ENCODE measurements at places on chromosomes 12 and 14. TPM values are rescaled to one million over a fixed set of nuclear protein-coding genes. Genes with fewer than 3 reads are reported as not detected.

- DNase-seq, result no peak
Measured at GRCh38 chr14:89849931-89850330, 104.6 kb downstream of the EFCAB11 start.

The OAS3 gene
- total RNA-seq, result 47.5 TPM

GRCh38 chr12:98515287-98516110, at the start of gene TMPO:
TSS of gene TMPO (plus strand) at chr12:98515590. CDS start at chr12:98515868, 278 bp downstream.
- peak; percentile 99 for DNase-seq

DNA sequence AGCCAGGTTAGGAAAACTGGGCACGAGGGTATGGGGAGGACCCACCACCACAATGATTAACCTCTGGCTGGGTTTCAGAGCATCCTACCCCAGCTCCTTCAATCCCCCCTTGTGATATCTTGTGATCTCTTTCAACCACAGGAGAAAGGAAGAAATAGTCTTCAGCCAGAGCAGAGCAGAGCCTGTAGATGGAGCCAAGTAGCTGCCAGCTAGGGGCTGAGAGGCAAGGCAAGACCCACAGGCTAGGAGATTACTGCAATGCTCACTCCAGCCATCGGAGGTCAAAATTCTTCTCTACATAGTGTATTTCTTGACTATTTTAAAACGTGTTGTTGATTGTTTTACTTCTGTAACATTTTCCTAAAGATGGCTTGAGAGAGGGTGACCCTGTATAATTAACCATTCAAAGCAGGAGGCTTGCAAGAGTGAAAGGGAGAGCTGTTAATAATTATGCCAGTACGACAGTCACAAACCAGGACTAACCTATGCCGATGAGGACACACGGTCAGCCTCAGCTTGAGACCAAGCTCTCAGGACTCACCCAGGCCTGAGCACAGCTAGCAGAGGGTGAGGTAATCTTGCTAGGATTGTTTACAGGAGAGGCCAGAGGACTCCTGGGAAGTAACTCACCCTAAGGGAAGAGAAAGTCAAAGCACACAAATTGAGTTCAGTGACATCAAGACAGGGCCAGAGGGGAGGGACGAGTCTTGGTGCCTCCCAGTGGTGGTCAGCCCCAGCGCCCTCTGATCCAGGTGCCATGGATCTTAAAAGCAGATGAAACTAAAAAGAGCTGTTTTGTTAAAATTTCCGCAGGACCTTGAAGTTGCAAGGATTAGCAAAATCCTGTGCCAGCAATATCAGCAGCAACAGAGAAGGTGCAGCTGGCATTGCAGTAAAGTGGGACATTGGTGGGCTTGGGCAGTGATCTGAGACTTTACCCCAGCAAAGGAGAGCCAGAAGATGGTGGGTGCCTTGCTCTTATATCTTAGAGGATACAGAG, 29.8 kb upstream of the CDKN3 start:
- DNase-seq, result peak; percentile 70

The CTDSP2 gene
- 82.7 TPM for total RNA-seq

DNA sequence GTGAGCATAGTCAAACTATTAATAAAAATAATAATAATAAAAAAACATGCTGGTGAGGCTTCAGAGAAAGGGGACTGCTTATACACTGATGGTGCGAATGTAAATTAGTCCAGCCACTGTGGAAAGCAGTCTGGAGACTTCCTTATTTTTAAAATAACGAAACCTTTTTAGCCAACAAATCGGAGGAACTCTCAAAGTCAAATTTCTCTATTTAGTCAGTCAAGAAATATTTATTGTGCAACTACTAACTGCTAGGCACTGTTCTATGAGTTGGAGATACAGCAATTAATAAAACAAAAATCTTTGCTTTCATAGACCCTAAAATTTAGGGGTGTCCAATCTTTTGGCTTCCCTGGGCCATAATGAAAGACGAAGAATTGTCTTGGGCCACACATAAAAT, 10.8 kb downstream of the TAOK3 start:
- DNase-seq, result no peak

The SSTR1 gene
- total RNA-seq, result not detected

DNA sequence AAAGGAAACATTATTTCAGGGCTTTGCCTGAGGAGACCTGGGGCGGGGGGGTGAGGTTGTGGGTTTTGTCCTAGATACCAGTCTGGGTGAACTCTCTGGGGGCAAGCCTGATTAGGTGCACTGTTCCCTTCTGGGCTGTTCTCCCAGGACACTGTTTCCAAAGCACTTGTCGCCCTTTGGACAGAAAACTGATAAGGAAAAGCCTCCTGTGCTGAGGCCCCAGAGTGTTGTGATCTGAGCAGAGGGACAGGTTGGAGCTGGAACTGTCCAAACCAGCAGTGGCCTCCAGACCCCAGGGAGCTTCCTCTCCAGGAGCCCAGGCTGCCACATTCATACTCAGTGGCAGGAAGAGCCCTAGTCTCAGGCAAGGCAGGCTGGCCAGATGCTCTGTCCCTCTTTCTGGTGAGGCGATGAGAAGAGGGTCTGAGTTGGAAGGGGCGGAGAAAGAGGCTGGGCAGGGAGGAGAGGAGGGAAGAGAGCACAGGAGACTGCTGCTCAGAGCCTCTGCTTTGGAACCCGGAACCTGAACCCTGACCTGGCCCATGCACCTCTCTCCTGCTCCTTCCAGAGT, 1.9 kb downstream of the GALNT16 start:
- DNase-seq, result no peak

The TM7SF3 gene
- 44.0 TPM for total RNA-seq

GRCh38 chr14:77980475-77981321, 180.8 kb downstream of the ADCK1 start:
- no peak for DNase-seq

The LRIG3 gene
- not detected for total RNA-seq

The ASB2 gene
- 21.1 TPM for total RNA-seq

DNA sequence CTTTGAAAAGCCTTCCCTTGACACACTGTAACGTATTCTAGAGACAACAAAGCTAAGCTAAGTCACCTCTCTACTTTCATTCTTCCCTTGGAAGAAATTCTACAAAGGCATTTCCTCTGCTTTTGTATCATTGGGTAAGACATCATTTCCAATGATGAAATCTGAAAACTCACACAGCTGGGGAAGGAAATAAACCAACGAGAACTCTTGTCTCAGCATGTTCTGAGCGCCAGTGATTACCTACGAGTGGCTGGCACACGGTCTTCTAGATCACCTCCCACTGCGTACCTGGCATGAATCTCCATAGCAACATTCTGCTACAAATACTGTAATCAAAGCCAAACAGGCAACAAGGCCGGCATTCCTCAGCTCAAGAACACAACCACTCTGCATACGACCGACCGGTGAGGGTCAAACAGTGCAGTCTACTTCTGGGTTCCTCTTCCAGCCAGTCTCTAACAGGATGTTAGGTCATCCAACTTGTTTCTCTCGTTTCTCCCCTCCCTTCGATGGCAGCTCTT, 7.6 kb downstream of the VPS37B start:
- DNase-seq, result peak; percentile 85

The TAS2R7 gene
- not detected for total RNA-seq

The GALNT4 gene
- 6.9 TPM for total RNA-seq

The DACT1 gene
- total RNA-seq, result 3.3 TPM

The DHRS2 gene
- 3.1 TPM for total RNA-seq

DNA sequence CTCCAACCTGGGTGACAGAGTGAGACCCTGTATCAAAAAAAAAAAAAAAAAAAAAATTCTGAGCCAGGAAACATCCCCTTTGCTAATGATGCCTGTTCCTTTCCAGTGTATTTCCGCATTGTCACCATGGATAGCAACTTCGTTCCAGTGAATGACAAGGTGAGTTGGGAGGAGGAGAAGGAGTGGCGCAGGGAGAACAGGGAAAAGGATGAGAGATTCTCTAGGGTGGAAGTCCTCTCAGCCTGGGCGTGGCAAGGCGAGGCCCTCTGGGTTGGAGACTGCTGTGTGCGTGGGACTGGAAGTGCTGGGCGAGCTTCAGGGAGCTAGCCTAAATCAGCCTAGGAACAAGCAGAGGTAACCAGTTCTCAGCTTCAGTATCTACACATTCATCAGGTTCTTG, 7.2 kb downstream of the A2ML1 start:
- no peak for DNase-seq

GRCh38 chr12:58681730-58682129, 238.6 kb downstream of the LRIG3 start:
- DNase-seq, result no peak

GRCh38 chr12:3098436-3098835, 21.3 kb downstream of the TSPAN9 start:
- DNase-seq, result no peak

GRCh38 chr12:60421741-60422140, 825.9 kb downstream of the SLC16A7 start:
- DNase-seq, result no peak

- peak; percentile 74 for DNase-seq
Measured at GRCh38 chr14:81519200-81520011, 14.2 kb downstream of the SEL1L start.

DNA sequence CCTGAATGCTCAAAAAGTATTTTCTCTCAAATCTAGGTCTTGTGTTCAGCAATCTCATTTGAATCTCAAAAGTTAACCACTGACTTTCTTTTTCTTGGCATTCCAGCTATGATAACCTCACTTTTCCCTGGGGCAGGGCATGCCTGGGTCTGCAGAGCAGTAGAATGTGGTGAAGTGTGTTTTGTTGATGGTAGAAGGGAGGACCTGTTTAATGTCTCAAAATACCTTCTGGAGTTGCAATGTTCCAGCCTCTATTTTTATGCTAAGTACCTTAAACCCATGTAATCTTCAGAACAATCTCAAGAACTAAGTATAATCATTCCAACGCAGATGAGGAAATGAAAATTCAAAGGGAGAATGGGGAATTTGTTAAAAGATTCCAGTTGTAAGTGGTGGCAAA, 82.1 kb upstream of the FUT8 start:
- no peak for DNase-seq

DNA sequence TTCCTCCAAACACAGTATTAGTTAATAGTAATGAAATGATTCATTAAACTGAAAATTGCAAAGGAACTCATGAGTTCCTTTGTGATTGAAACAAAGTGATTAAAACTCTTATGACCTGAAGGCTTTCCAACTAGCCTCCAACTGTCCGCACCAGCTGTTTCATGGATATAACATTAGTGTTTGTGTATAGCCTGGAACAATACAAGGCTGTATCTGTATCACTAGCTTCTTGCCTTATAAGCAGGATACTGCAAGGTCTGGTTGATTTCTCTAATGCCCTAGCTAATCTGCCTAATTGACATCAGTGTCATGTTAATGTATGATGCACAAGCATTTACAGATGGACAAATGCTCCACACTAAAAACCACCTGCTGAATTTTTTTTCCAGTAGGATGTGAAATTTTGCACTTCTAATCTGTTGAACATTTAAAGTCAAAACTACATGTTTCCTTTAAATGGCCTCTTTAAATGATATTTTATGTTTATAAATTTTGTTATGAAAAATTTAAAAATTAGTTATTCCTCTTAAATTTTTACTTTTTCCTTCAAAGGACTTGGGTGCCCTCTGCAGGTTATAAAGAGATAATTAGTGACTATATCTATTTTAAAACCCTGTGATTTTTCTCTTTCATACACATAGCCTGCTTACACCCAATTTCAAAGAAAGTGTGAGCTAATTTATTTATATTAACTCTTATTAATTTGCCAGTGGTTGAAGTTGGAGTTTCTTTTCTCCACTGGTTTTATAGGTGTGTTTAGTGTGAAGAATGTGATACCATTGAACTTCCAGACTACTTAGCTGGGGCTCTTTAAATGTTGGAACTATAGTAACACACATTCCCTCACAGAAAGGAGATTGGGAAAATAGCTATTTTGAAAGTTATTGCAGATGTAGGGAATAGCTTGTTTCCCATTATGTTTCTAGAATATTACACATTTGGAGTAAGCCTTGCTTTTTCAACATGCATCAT, 25.4 kb downstream of the AP5M1 start:
- no peak for DNase-seq

The OTUB2 gene
- total RNA-seq, result 1.3 TPM

- DNase-seq, result no peak
Measured at GRCh38 chr12:97501422-97501821, 38.8 kb downstream of the RMST start.

DNA sequence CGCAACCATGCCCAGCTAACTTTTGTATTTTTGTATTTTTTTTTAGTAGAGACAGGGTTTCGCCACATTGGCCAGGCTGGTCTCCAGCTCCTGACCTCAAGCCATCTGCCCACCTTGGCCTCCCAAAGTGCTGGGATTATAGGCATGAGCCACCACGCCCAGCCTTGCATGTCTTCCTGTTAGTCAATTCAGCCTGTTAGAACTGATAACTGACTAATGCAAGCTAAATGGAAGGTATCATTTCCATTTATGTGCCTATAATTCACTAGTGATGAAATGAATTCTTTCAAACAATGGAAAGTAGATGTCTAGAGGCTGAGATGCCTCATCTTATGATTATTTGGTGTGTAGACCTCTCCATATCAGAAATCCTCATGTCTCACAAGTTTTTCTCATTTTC, 37.3 kb upstream of the DIP2B start:
- no peak for DNase-seq

- peak; percentile 63 for DNase-seq
Measured at GRCh38 chr12:53951577-53952334, 2.9 kb upstream of the HOXC12 start.

DNA sequence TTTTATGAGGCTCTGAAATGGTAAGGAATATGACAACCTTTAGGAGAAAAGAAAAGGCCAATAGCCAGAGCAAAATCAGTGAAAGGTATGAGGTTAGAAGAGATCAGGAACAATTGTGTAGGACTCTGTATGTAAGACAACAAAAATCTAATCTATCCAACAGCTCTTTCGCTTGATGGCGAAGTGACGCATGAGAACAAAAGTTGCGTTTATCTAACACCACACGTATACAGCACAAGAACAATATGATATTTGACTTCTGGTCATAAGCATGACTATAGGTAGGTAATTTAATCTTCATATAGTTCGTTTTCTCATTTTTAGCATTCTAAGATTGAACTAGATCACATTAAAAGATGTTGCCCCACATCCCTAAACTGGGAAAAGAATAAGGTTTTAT, 1.5 kb downstream of the CLECL1 start:
- no peak for DNase-seq

DNA sequence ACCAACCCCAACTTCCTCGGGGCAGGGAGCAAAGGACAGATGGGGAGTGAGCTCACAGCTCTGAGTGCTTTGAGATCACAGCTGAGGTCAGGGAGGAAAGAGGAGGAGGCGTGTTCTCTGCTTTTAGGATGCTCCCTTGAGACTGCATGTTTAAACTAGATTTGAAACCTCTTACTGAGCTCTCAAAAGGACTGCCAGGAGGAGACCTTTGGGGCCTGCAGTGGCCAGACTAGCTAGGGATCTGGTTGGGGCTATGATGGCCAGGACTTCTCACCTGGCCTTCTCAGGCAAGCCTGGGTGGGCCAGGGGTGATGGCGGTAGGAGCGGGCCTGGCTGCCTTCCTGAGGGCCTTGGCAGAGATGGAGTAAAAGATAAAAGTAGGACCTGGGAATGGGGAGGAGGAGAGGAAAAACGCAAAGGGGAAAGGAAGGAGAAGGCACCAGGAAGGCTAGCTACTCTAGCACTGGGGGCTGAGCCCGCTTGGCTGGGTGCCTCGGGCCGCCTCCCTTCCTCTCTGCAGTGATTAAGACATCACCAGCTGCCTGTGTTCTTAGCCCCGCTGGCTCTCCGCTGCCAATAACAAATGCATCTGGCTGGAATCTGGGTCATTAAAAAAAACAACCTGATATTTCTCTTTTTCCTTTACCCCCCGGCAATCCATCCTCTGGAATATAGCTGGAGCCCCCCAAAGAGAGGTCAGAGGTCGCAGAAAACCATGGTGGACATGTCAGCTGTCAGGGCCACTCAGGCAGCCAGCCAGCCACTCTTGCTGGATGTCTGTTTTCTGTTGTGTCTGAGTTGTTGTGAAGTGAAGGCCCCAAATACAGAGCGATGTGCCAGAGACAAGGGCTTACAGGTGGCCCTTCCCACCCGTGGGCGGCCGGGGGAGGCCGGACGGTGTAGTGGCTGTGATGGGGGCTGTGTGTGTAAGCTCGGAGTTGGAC, 141.3 kb downstream of the TSPAN9 start:
- DNase-seq, result no peak

The MMP19 gene
- total RNA-seq, result not detected

Measured in activated CD4-positive, alpha-beta T cell treated with anti-CD3 and anti-CD28 coated beads, Interleukin-2, amount 10 ng/mL, durations not matched to agents 24 days and 14 days (primary cell).